ENCODE measurements at places on chromosomes 2 and 18.

- DNase-seq = no peak
Observed at GRCh38 chr2:98697651-98698337, 33.1 kb downstream of the MGAT4A start.

DNA sequence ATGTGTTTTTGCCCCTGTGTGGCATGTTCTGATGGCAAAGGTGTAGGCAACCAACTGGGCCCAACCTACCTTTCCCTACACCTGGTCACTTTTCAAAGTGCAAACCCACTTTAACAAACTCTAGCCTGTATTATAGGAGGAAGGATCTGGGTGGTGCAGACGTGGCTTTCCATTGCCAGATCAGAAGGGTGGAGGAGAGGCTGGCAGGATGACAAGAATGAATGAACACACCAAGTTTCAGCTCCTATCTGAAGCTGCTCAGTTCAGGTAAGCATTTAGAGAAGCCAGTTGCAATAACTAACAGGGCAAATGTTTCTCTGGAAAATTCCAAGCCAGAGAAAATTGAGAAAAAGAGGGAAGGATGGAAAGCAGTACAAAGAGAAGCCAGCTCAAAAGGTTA is 707 bp upstream of the SERPINB7 start:
- DNase-seq = no peak

GRCh38 chr2:99784282-99784681 is 294.5 kb upstream of the REV1 start:
- DNase-seq = no peak

GRCh38 chr2:223314811-223315210 is 262.8 kb downstream of the KCNE4 start:
- DNase-seq = no peak
